ENCODE measurements at places on chromosomes 11 and 22.
A peak's percentile ranks its signal among the peaks of the same experiment; 100 is the strongest.

- DNase-seq: no peak
These were observed 161.1 kb downstream of the NAV2 start for GRCh38 chr11:19873730-19874129.

GRCh38 chr22:39600491-39601179 lies 30.1 kb downstream of the CACNA1I start:
- DNase-seq: no peak

GRCh38 chr22:28795932-28796856 lies 4.2 kb downstream of the XBP1 start:
- DNase-seq: no peak

DNA sequence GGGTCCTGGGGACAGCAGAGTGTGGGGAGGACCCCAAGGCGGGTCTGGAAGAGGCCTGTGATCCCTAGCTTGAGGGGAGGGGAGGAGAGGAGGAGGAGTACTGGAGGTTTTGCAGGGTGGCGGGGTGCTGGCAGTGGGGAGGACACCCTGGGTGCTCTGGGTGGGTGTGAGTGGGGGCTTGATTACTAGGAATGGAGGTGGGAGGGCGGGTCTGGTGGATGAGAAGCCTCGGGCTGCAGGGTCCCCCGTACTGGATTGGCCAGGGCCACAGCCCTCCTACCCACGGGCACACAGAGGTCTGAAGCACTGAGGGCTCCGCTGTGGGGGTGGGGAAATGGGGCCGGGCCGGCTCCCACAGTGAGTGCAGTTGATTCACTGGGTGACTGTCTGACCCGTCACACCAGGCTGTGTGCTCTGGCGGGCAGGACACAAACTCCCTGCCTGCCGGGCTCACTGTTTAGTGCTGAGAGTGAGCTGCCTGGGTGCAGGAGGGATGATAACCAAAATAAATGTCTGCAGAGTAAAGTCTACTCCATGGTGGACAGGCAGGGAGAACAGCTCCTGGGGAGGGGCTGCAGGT lies 114.2 kb downstream of the CACNA1I start:
- no peak for DNase-seq

DNA sequence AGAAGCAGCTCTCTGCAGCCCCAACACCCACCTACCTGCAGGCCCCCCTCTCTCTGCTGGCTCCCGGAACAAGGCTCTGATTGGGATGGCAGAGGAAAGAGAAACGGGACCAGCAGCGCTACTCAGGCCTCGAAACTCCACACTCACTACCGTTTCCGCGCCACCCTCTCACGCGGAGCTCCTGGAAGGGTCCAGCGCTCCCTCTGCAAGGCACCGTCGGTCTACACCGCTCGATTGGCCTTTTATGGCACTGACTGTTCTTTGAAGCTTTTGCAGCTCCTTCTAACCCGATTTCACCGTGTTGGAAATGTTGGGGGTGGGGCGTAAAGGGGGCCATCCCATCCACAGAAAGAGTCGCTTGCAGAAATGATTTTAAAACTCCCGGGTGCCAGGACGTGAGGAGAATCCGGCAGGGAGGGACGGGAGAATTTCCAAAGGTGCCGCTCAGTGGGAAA lies 323 bp upstream of the PANX1 start:
- no peak for DNase-seq

DNA sequence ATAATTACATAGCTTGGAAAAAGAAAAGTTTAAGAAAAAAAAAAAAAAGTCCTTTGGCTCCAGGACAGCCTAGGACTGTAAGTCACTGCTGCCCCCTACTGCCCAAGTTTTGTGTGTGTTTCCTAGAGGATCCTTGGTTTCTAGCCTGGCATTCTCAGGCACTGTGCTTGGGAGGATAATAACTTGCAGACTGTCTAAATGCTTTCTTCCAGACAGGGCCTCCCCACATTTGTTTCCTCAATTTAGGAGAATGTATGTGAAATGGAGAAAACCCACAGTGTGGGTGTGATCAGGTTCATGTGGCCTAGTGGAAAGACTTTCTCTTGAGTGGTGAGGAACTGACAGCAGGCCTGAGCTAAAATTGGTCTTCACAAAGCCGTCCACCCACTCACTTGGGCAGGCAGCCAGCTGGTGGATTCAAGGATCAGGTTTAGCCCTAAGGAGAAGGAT lies 191.0 kb downstream of the NAV2 start:
- peak; percentile 78 for DNase-seq

- peak; percentile 13 for DNase-seq
These were observed 119.6 kb downstream of the DYNC2H1 start for GRCh38 chr11:103228807-103229206.

GRCh38 chr22:30357236-30357570 lies 396 bp downstream of the CCDC157 start:
- DNase-seq: no peak

DNA sequence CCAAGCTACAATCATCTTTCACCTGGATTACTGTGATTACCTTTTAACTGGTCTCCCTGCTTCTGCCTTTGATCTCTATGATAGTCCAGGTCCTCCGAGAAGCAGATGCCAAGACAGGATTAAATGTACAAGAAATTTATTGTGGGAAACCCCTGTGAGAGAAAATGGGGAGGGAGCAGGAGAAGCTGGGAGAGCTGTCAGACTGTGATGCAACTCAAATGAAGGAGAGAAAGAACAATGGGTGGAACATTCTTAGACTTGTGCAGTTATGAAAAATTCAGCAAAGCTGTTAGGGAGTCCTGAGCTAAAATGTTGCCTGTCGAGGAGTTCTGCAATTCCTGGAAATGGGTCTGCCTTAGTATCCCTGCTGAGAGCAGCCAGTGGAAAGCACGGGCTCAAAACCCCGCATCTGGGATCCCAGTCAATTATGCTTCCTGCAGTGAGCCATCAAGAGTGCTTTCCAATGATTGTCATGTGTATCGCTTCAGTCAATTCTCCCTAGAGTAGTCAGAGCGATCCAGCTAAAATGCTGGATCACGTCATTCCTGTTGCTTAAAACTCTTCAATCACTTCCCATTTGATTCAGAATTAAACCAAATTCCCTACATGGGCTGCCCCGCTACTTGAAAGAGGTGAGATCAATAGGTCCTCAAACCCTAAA lies 16.5 kb upstream of the CSTF3 start:
- DNase-seq: no peak

DNA sequence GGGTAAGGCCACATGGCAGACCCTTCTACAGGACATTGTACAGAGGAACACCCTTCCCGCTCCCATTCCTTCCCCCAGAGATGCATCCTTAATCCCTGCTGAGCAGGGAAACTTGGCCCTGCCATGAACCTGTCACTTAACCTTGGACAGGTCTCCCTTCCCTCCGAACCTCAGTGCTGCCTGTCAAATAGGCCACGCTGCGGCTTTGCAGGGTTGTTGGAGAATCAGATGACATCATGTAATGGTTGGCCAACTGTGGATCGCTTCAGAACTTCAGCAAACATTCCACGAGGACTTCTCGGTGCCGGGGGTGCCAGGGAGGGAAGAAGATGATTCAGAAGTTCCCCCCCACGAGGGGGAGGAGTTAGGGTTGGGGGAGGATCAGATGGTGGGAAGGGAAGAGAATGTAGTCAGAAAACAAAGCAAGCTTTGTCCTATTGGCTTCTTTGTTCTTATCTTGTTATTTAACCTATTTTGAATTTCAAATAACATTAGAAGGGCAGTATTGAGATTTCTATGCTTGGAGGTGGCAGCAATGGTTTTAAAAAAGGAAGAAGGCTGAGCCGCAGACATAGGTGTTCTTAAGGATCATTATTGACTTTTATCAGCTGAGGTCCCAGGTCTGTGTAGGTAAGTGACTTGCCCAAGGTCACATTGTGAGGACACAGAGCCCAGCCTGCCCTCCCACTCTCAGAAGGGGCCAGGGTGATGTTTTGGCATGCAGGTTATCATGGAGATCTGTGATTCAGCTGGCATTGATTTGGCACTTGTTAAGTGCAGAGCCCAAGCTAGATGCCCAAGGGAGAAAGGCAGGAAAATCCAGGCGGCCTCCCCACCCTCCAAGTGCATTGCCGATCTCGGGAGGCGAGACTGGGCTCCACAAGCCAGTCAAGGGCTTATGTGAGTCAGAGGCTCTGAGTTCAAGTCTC lies 3.1 kb downstream of the CDC42EP1 start:
- DNase-seq: peak; percentile 91

- DNase-seq: no peak
These were observed 1.4 kb upstream of the VSIG10L2 start for GRCh38 chr11:125944350-125945010.

GRCh38 chr11:74418509-74418895 lies 20.3 kb upstream of the PGM2L1 start:
- peak; percentile 66 for DNase-seq

DNA sequence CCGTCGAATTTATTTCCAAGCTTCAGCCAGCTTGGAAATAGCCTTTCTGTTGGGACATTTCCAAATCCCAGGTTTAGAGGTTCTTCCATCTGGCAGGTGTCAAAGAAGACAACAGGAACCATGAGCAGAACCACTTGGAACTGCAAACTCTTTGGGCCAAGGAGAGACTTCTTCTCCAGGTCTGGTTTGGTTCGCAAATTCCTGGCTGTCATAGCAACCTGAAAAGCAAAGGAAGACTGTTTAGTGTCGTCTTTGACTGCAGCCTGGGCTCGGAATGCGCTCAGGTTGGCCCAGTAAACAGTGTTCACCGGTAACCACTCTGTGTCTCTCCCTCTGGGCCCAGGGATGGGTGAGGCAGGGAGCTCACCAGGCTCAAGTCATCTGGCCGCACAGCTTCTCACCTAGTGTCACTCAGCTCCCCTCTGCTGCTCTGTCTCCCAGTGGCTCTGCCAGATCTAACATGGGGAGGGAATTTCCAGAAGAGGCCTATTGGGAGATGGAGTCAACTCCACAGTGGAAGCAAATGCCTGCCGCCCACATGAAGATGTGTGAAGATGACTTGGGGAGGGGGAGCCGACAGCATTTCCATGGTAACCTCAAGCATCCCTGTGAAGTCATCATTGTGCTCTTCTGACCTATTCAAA lies 11.9 kb upstream of the CLMP start:
- no peak for DNase-seq

- peak; percentile 96 for DNase-seq
These were observed 5.8 kb upstream of the SLC43A3 start for GRCh38 chr11:57432714-57433163.

DNA sequence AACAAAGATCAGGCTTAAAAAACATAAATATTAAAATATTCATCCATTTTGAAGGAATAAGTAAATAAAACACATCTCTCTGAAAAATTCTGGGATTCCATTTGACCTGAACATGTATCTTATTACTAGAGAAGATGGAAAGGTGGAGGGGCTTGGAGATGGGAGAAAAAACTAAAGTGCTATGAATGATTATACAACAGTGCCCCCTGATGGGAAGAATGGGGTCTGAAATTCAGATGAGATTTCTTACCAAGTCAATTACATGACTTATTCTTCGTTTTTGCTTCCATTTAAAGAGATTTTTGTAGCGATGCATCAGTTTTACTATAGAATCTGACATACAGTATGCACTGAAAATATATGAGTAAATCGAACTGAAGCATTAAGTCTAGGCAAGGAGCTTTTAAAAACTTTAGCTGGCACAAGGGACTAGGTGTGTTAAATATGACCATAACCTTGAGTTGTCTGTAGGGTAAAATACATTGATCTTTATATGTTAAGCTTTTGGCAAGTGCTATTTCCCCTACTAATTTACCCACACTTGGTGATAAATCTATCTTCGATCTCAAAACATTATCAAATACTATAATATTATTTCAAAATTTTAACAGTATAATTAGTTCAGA lies 718.8 kb downstream of the CNTN5 start:
- DNase-seq: peak; percentile 40

DNA sequence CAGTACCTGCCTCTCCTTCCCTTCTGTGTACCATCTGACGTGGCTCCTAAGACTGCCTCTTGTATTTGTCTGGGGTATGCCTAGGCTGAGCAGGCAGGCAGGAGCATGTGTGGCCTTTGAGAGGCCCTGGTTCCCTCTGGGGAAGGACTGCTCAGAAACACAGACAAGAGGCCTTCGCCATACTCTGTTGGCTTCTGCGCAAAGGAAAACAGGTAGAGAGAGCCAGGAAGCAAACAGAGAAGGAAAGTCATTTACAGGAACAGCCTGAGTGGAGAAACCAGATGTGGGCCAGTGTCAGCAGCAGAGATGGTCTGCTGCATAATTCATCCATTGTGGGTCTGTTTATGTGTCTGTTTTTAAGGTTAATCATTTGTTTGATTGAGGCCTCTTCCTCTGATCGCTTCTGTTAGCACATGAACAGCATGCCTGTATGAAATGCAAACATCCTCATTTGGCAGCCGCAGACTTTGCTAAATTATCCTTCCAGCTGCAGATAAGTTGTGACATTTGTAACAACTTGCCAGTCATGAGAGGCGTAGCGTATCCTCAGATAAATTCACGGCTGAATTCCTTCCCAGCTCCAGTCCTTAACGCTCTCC lies 119.4 kb downstream of the GALNT18 start:
- DNase-seq: no peak

DNA sequence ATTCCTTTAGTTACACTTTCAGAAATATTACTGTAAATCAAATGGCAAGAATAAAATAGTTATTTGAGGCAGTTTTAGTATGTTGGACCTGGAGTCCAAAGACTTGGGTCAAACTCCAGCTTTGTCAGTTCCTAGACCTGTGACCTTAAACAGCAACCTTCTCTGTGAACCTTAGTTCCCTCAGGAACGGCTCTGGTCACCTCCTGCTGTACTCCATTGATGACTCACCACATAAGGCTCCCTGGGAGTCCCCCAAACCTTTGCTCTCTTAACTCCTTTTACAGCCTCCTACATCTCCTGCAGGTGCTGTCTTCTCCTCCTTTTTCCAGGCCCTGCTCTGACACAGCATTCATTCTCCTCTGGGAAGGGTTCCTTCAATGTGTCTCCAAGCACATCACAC lies 29.1 kb downstream of the LIMK2 start:
- DNase-seq: no peak

DNA sequence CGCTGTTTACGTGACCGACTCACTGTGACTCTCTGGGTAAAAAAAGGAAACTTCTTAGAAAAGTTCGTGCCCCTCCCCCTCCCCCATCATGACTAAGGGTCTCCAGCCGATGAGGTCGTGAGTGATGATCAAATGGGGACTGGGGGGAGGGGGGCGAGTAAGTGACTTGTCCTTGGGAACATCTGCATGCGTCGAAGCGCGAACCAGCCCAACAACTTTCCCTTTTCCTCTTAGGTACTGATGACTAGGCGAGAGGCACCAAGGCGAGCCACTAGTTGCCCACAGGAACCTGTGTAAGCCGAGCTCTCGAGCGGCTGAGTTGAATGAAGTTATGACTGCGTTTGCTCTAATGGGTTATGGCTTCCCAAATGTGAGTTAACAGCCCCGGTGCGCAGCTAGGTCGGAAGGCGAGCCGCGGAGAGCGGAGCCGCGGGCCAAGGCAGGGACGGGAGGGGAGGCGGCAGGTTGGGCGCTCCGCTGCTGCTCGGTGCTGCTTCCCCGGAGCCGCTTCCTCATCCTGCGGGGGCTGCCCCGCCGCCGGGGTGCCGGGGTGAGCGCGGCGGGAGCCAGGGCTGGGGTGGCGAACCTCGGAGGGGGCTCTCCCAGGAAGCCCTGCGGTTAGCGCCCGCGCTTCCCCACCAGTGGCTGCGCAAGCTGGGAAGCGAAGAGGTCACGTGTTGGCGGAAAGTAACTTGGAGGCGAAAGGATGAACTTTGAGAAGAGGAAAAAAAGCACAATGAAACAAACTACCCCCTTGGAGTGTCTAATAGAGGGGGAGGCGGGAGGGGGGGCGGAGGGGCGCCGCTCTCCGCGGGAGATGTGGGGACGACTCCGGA lies 22.1 kb upstream of the BDNF start:
- DNase-seq: no peak

Measured in fibroblast of villous mesenchyme (primary cell).